ENCODE measurements at places on chromosomes 12 and 14.

- DNase-seq, result peak; percentile 50
Measured at GRCh38 chr12:114729731-114730130, 45.8 kb upstream of the TBX3 start.

DNA sequence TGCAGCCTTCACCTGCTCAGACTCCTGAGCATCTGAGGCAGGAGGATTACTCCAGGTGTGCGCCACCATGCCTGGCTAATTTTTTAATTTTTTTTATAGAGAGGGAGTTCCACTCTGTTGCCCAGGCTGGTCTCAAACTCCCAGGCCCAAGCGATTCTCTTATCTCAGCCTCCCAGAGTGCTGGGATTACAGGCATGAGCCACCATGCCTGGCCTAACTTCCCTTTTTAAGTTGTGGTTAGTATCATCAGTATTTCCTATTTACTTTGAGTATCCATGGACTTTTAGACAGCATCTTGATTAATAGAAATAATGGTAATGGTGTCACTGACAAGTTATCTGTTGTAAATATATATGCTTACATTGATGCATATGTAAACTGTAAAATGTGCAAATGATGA, 116.9 kb downstream of the FGD4 start:
- no peak for DNase-seq

GRCh38 chr12:8860165-8860961, 37.9 kb downstream of the A2ML1 start:
- no peak for DNase-seq

- DNase-seq, result no peak
Measured at GRCh38 chr14:91326514-91327249, 82.2 kb upstream of the GPR68 start.

GRCh38 chr14:60573943-60574495, 65.1 kb downstream of the SIX6 start:
- DNase-seq, result no peak

GRCh38 chr12:30840715-30841114, 85.8 kb upstream of the TSPAN11 start:
- DNase-seq, result no peak

GRCh38 chr14:106778986-106779385, 1252.6 kb downstream of the TMEM121 start:
- DNase-seq, result no peak

DNA sequence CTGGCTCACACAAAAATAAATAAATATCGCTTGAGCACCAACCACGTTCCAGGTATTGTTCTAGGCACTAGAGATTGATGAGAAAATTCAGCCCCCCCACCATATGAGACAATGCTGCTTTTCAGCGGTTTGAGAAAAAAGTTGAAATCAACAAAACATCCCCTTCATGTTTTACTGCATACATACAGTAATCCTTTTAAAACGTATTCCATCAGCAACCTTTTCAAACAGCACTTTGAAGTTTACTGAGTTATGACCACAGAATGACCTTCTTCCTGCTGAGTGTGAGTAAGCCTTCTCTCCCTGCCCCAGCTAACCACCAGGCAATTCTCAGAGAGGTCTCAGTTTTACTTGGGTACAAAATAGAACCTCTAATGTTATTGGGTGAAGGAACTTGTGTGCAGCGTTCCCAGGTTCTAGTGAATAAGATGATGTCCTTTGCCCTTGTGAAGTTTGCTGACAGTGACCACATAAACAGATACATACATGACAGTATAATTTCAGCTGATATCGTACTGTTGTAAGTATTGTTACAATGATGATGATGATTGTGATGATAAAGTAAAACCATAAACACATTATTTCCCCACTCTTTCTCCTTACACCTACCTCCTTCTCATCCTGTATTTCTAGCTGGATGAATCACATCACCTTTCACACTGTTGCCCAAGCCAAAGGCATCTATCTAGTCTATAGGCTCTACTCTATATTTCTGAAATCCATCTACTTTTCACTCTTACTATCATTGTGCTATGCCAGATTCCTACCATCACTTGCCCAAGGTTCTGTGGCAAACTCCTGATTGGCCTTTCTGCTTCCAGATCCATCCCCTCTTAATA, 124.4 kb upstream of the KRR1 start:
- peak; percentile 97 for DNase-seq

- DNase-seq, result peak; percentile 58
Measured at GRCh38 chr12:32302218-32303173, 96.9 kb upstream of the FGD4 start.

DNA sequence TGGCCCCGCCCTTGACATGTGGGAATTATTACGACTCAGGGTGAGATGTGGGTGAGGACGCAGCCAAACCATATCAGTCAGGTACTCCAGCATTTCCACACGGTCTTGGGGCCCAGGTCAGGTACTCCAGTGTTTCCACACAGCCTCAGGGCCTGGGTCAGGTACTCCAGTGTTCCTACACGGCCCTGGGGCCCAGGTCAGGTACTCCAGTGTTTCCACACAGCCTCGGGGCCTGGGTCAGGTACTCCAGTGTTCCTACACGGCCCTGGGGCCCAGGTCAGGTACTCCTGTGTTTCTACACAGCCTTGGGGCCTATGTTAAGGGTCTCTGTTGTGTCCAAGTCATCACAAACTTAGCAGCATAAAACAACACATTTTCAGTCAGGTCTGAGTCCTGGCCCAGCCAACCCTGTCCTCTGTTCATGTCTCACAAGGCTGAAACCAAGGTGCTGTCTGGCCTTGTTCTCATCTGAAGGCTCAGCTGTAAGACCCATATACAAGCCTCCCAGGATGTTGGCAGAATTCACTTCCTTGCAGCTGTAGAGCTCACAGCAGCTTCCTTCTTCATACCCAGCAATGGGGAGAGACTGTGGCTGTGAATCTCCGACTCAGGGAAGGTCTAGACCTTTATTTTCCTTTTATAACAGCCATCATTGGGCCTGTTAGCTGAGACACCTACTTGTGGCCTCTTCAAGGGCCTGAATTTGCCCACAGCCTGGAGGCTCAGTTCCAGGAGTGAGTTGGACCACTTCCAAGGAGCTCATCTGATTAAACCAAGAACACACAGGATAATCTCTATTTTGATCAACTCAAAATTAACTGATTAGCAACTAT, 107.6 kb upstream of the SFSWAP start:
- DNase-seq, result no peak

- peak; percentile 45 for DNase-seq
Measured at GRCh38 chr12:39692258-39692853, 72.8 kb upstream of the ABCD2 start.

- DNase-seq, result no peak
Measured at GRCh38 chr14:106610691-106611090, 1084.3 kb downstream of the TMEM121 start.

- DNase-seq, result no peak
Measured at GRCh38 chr12:87310126-87310525, 719.1 kb downstream of the C12orf50 start.

DNA sequence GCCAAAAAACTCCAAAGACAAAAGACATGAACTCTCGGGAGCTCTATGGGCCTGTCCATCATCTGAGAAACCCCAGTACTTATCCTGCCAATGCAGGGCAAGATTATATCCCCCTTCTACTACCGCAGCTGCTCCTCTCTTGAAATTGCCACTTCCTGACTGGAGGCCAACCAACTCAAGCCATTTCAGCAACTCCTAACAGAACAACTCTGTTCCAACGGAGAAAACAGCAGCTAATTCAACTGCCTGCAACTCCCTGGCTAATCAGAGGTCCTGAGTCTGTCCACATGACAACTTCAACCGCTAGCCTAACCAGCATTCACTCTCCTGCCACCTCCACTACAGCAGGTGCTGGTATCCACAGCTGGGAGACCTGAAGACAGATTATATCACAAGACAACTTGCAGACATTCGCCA, 24.1 kb downstream of the CEP83 start:
- DNase-seq, result no peak

DNA sequence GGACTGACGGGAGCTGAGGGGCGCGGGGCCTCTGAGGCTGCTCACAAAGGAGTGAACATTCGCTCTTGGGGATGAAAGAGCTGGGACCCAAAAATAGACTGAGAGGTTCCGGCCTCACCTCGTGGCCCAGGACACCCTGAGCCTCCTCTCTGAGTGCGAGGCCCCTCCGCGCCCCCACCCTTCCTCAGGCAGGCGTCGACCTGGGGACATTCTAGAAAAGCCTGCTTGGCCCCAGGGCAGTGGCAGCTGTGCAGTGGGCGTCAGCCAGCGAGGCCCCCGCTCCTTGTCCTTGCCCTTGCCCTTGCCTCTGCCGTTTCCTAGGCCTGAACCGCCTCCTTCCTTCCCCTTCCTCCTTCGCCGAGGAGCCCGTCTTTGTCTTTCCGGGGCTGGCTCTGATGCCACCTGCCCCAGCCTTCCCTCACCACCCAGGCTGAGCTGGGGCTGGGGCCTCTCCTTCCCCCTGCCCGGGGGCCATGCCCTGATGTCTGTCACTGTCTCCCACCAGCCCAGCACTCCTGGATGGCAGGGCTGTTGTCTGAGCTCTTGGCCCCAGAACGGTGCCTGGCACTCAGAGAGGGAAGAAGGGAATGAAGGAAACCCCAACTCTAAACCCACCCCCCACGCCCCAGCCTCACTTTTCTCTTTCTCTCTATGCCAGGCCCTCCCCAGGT, 208.2 kb upstream of the RTL1 start:
- no peak for DNase-seq

DNA sequence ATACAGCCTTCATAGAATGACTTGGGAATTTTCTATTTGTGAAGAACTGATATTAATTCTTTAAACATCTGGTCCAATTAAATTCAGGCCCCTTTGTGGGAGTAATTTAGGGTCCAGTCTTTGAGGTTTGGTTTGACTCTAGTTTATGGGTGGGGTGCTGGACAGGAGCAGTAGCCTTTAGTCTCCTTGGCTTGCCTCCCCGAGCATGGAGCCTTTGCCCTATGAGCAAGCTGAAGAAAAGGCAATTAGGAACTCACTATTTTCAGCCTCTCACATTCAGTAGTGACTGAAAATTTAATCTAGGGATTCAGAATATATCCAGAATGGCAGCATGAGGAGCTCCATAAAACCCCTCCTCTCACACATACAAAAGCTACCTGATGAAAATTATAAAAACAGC, 161.1 kb downstream of the TRHDE start:
- DNase-seq, result no peak

DNA sequence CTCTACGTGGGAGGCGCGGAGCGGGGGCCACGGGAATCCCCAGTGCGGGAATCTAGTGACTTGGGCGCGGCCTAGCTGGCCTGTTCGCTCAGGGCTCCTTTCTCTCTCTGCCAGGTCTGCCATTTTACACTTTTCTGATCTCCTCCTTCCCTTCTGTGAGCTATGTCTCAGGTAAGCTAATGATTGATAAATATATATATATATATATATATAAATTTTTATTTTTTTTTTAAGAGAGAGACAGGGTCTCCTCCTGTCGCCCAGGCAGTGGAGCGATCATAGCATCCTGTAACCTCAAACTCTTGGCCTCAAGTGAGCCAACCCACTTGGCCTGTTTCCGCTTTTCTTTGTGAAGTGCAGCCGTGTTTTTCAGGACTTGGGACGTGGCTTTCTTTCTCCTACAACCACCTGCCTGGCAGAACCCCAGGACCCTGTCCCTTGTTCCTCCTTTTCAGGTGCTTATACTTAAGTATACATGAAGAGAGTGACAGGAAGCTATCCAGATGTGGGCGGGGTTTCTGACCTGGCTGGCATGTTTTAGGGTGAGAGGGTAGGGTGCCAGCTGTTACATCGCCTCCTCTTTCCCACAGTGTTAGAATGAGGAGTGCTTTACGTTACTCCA, 547 bp downstream of the ZNF140 start:
- peak; percentile 70 for DNase-seq

DNA sequence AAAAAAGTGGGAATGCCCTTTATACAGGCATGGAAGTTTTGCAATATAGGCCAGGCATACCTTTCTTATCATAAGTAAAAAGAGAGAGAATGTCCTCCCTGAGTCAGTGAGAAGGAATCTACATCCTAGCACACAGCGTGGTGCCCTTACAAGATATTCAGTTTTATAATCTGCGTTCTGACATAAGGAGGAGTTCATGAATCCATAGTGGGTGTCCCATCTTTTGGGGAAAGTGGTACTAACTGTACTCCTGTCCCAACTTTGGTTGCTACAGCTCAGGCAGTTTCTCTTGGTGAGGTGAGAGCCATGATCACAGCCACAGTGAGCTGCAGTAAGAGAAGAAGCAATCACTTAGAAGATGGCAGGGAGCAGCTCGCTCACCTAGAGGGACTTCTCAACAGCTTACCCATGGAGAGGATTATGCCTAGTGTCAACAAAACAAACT, 332.9 kb downstream of the BCAT1 start:
- no peak for DNase-seq

GRCh38 chr14:20630340-20631022, 11.0 kb downstream of the OR6S1 start:
- peak; percentile 86 for DNase-seq

GRCh38 chr12:83093426-83093825, 406.7 kb downstream of the TMTC2 start:
- DNase-seq, result no peak

DNA sequence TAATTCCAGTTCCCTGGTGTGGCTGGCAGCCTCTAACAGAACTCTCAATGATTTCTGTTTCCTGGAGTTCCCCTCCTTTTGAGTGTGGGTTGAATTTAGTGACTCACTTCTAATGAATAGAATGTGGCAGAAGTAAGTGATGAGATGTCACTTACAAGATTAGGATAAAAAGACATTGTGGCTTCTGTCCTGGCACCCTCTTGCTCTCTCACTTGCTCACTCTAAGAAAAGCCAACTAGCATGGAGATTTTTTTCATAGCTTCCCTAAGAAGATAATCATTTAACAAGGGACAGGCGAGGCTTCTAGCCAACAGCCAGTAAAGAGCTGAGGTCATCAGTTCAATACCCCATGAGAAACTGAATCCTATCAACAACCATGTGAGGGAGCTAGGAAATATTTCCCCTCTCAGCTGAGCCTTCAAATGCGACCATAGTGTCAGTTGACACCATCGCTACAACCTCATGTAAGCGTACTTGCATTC, 156.7 kb downstream of the TMTC3 start:
- DNase-seq, result peak; percentile 30

DNA sequence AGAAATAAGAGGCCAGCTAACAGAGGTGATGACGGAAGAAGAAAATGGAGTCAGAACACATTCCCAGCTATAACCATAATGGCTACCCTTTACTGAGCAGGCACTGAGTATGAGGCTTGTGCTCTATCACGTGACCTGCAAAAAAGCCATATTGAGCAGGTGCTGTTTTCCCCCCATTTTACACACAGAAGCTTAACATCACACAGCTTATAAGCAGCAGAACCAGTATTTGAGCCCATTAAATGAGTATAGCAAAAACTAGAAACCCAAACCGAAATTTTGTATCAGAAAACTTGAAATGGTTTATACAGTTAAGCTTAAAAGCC, 28.4 kb downstream of the PAPLN start:
- no peak for DNase-seq

- no peak for DNase-seq
Measured at GRCh38 chr12:128796439-128797118, 27.2 kb downstream of the SLC15A4 start.

DNA sequence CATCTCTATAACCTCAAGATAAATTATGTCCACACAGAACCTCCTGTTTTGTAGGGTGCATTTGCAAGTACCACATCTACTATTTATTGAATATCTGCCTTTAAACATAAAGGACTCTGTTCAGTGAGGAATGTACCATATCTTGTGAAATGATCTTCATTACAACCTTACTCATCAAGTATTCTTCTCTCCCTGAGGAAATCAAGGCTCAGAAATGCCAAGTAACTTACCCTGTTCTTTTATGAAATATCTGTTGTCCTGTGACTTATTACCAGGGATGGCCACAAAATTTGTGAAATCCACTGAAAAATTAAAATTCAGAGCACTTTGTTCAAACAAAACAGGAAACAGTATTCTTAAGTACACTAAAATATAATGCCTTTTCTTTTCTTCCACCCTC, 366.7 kb downstream of the GALC start:
- no peak for DNase-seq
